ENCODE measurements at places on chromosomes 7 and 10.

- no peak for DNase-seq
These were observed 15.2 kb upstream of the ACSM6 start for GRCh38 chr10:95178797-95179196.

DNA sequence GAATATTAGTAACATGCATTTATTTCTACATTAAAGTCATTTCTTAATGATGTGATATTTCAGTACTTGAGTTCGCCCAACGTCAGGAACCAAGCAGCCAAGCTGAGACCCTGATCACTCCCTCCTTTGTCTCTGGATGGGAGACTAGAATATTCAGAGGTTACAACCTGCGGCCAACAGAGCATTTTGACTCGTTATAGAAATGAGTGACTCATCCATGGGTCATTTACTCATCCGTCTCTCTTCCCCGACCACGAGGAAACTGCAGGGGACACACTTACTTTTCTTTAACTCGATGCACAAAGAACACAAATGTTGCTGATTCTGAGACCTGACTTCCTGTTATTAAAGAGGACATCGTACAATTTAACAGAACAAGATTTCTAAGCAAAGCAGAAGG lies 343.3 kb downstream of the FRMD4A start:
- DNase-seq, result no peak

GRCh38 chr7:156606691-156607331 lies 33.8 kb upstream of the RNF32 start:
- no peak for DNase-seq

- no peak for DNase-seq
These were observed 354.6 kb downstream of the LRRTM3 start for GRCh38 chr10:67280405-67280804.

DNA sequence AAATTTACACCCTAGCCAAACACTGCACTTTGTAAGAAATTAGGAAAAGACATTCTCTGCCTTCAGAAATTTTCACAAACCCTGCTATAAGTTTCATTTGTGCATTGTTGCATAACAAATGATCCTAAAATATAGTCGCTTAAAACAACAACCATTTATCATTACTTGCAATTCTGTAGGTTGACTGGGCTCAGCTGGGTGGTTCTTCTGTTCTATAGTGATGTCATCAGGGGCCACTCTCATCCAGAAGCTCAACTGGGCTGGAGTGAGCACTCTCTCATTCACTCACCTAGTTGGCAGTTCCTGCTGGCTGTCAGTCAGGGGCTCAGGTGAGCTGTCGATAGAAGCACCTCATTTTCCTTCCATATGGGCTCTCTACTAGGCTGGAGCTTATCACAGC lies 20.7 kb upstream of the FGFR2 start:
- no peak for DNase-seq

- DNase-seq, result no peak
These were observed 25.1 kb downstream of the NEBL start for GRCh38 chr10:20871970-20872369.

All from right forelimb (tissue), 1 donor.